PC-3 (cell line): ENCODE measurements at places on chromosomes 5 and 9.
A peak's percentile ranks its signal among the peaks of the same experiment; 100 is the strongest.

- DNase-seq = peak; percentile 10
Measured at GRCh38 chr5:97728920-97729319, 545.9 kb upstream of the RIOK2 start.

DNA sequence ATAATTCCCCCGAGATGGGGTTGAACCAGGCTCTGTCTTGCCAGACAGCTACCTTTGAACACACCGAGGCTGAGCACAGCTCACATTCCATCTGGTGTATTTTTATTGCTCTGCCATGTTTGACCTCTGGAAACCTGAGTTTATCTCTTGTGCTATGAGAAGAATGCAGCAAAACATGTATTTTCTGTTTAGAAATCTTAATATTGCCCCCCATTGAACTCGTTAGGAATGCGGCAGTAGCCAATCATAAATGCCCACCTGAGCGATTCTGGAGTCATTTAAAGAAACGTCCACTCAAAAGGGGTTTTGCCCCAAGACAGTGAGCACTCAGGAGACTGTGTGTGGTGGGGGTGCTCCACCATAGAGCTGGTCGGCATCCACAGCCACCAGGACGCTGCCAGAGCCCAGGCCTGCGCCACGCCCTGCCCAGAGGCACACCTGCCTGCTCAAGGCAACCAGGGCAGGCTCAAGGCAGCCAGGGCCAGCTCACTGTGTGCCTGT lies 26.9 kb downstream of the FGD3 start:
- peak; percentile 79 for DNase-seq

GRCh38 chr5:150619359-150620230 lies 20.9 kb upstream of the SYNPO start:
- no peak for DNase-seq

DNA sequence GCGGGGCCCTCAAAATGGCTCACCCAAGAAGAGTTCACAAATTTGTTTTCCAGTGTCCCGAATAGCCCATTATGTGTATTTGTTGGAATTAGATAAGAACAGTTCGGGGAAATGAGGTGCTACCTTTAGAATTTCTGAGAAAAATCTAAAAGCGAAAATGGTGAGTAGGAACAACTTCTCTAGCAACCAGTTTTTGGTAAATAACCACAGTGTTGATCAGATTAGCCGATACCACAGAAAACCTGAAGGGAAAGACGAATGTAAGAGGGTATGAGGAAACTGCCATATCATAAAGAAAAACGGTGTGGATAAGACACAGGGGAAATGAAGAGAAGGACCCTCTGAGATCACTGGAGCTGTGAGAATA lies 31.0 kb downstream of the ADAM19 start:
- no peak for DNase-seq

GRCh38 chr9:33270146-33270545 lies 5.3 kb downstream of the CHMP5 start:
- no peak for DNase-seq

DNA sequence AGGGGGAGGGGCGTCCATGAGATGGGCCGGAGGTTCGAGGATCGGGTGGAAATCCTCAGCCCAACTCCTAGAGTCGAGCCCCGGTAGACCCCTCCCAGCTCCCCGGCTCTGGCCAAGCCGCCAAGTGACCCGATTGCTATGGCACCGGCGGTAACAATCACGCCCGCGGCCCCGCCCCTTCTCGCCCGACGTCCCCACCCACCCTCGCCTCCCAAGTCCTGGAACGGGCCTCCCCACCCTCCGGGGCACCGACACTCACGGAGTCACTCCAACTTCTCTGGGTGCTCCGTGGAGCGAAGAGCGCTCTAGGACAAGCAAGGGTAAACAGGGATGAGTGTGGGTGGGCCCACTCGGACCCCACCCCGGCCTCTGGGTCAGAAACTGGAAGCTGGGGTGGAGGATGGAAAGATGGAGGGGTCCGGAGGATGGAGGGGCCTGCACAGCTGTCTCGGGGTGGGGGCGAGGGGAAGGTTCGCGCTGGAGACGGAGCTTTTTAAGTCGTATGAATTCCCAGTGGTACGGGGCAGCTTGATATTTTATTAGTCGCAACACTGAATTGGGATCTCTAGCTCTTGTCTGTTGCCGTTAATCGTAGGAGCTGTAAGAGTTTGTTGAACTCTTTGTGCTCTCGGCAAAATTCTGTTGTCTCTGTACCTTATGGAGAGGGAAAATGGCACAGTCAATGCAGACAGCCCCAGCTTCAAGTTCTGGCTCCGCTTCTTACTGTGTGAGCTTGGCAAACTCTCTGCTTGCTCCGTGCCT lies at the start of gene SPACA9:
TSS of gene SPACA9 (plus strand) at position 204 of the 762 bp plus-strand sequence. CDS start 5,050 bp downstream, outside the sequence.
- peak; percentile 40 for DNase-seq

DNA sequence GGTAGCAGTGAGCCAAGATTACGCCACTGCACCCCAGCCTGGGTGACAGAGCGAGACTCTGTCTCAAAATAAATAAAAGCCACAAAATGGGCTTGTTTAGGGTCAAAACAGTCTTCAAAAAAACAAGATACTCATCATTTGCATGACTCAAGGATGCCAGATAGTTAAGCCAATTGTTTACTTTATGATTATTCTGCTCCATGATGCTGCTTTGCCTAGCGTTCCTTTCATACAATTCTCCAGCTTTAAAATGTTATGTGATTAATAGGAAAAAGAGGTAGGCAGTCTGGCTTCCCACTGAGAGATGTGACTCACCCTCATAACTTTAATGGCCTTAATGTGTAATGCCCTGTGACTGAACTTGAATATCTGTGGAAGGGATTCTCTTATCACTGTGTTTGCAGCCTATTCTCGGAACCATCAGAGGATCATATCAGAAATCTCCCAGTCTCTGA lies 364.6 kb upstream of the TRPC7 start:
- DNase-seq = peak; percentile 94

DNA sequence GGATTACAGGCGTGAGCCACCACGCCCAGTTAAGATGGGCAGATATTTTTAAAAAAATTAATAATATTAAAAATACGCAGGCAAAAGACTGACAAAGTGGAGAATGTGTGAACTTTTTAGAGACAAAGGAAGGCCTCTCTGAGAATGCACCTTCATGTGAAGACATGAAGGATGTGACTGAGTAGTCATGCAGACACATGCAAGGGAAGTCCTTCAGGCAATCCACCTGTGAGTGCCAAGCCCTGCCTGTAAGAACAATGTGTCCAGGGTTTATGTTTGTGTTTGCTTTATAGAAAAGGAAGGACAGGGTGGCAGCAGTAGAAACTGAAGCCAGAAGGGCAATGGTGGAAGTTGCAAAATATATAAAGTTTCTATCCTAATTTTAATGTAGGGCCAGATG lies 169.2 kb downstream of the EDIL3 start:
- no peak for DNase-seq

DNA sequence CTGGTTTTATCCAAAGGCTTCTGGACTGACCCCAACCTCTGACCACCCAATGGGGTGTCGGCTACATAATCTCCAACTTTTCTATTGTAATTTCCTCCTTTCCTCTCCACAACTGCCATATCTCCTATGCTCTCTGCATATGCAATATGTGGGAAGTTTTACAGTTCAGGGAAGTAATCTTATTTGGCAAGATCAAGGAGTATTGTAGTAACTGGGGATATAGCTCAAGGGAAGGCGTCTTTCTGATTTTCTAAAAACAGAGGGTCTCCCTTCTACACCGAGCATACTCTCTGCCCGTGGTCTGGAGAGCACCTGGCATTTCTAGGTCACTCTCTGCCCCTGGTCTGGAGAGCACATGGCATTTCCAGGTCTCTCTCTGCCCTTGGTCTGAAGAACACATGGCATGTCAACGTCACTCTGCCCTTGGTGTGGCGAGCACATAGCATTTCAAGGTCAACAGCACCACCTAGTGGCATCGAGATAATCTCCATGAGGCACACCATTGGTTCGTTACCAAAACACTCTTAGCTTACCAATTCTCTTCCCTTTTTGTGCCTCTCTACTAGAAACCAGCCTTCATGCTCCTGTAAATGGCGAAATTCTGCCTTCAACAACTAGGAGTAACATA lies 616.4 kb upstream of the NUDT12 start:
- DNase-seq = peak; percentile 91

DNA sequence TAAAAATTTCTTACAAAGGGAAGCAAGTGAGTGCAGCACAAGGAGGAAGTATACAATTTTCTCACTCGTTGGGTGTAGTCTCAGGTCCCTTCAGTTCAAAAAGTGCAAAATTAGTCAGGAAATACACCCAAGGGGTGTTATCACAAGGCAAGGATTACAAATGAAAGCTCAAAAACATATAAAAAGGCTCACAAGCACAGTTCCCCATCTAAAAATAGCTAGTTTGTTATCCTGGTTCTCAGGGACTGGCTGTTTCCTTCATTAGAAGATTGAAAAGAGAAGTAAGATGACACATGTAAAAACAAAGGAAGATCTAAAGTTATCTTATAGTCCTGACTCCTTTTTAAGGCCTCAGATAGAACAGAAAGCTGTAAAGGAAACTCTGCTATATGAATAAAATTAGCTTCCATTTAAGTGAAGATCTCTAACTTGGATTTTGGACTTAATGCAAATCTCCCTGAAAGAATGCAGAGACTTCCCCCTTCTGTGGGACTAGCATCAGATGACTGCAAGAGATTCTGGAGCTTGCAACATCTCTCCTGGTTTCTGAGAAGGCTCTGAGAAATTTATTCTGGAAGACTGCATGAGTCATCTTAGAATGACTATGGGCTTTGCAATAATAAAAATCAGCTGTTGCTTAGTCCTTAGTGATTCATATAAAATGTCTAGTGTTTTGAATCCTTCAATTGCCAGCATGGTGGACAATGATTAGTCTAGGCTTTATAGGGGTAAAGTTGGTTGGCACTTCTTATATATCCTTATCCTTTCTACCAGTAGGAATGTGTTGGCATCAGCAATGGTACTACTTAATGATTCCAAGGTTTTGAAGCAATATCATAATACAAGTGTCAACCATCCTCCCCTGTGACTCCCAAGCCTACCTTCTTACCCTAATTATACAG lies 25.4 kb downstream of the DAB2 start:
- peak; percentile 98 for DNase-seq

DNA sequence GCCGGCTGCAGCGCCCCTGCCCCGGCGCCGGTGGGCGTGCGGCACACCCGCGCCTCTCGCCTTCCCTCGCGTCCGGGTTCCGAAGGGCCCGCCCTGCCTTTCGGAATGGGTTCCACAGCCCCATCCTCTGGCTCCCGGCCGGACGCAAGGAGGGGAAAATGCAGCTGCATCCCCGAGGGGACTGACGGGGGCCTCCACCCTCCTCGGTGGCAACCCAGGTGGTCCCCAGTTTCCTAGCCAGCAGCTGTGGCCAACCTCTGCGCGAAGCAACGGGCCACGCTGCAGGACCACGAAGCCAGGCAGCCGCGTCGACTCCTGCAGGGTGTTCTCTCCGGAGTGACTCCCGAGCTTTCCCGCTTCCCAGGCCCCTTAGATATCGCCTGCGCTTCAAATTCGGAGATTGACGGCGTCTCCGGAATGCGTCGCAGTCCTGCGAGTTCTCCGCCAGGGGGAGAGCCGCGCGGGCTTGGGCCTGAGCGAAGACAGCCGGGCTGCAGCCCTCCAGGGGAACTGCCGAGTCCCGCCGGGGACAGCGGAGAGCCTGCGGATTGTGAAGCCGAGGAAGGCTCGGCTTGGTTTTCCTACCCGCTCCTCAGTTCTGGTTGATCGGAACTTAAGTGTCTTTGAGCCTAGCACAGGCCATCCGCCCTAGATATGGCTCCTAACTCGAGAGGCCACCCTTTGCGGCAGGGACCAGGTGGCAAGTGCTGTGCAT lies 582 bp upstream of the APBA1 start:
- peak; percentile 80 for DNase-seq

- DNase-seq = peak; percentile 3
Measured at GRCh38 chr9:2662496-2662895, 40.9 kb downstream of the VLDLR start.
